ENCODE measurements at places on chromosomes 13 and 19. TPM values are rescaled to one million over a fixed set of nuclear protein-coding genes. Genes with fewer than 3 reads are reported as not detected.

DNA sequence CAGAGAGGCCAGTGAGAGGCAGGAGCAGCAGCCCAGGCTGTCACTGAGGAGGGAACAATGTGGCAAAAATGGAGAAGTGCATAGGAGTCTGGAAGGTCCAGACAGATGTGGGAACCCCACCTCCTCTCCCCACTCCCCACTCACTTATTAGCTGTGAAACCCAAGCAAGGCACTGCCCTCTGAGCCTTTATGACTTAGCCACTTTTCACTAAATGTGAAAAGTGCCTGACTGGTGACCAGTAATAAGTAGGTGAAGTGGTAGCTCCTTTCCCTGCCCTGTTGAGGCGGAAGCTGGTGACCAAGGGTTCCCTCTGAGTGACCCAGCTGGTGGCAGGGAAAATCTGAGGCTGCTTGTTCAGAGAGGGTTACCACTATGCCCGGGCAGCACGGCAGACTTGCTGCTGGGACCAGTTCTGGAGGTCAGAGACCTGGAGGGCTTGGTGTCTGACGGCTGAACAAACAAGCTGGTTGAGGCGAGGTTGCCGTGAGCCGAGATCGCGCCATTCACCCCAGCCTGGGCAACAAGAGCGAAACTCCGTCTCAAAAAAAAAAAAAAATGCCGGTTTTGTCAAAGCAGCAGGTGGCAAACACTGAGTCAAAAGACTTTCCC lies 80.0 kb downstream of the ZNF429 start:
- no peak for DNase-seq

Gene CEACAM1
- total RNA-seq = 8.3 TPM

DNA sequence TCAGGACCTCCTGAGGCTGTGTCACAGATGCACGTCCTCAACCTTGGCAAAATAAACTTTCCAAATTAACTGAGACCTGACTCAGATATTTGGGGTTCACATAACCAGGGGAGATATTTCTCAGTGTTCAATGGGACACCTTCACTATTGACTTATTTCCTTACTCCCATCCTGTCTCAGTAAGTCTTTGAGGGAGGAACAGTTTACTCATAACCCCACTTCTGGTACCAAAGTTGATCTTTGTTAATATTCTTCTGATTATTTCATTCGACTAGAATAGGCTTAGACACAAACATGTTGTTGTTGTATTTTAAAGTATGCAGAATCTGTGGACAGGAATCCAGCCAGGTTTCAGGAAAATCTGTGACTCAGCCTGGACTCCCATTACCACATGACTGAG lies 34.6 kb upstream of the CHST8 start:
- DNase-seq = no peak

- DNase-seq = no peak
Observed at GRCh38 chr19:48613024-48613851, 1.6 kb downstream of the FAM83E start.

Gene ZNF829
- total RNA-seq = 1.9 TPM

- DNase-seq = peak; percentile 72
Observed at GRCh38 chr19:14112809-14113385, 4.7 kb downstream of the PRKACA start.

GRCh38 chr13:40472427-40473220 lies 193.8 kb downstream of the FOXO1 start:
- no peak for DNase-seq

Gene POGLUT2
- total RNA-seq = 2.5 TPM

- DNase-seq = no peak
Observed at GRCh38 chr19:55652311-55653128, 2.3 kb upstream of the U2AF2 start.

Gene SMIM44
- not detected for total RNA-seq

- no peak for DNase-seq
Observed at GRCh38 chr13:96824140-96824539, 170.1 kb downstream of the OXGR1 start.

GRCh38 chr13:41048640-41049039 lies 12.7 kb upstream of the WBP4 start:
- no peak for DNase-seq

GRCh38 chr19:29380581-29380980 lies 145.2 kb upstream of the VSTM2B start:
- no peak for DNase-seq

DNA sequence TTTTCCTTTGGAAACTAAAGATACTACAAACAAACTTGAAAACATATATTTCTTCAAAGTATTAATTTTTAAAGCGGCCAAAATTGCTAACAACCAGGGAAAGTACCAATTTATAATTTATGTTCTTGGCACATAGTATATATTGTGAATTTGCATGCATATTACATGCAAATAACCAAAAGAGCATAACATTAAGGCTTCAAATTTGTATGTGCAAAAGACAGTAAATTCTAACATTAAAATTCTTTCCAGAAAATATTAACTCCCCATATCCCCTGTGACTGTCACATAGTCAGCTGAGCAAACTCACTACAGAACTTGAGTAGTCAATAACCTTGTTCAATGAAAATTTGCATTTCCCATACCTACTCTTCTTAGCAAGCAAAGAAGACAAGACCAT lies 133.4 kb downstream of the ENOX1 start:
- DNase-seq = no peak

- no peak for DNase-seq
Observed at GRCh38 chr19:36891768-36892357, 24.2 kb downstream of the ZNF829 start.

- DNase-seq = no peak
Observed at GRCh38 chr19:33171916-33172359, 22.2 kb upstream of the LRP3 start.

Gene ATP11A
- total RNA-seq = 89.7 TPM

DNA sequence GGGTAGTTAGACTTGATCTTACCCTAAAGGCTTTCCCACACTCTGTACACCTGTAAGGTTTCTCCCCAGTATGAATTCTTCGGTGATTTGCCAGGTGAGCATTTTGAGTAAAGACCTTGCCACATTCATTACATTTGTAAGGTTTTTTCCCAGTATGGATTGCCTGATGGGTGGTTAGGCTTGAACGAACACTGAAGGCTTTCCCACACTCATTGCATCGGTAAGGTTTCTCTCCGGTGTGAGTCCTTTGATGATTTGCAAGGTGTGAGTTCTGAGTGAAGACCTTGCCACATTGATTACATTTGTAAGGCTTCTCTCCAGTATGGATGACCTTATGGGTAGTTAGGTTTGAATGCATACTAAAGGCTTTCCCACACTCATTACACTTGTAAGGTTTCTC lies 23.7 kb downstream of the ERVV-2 start:
- DNase-seq = no peak

DNA sequence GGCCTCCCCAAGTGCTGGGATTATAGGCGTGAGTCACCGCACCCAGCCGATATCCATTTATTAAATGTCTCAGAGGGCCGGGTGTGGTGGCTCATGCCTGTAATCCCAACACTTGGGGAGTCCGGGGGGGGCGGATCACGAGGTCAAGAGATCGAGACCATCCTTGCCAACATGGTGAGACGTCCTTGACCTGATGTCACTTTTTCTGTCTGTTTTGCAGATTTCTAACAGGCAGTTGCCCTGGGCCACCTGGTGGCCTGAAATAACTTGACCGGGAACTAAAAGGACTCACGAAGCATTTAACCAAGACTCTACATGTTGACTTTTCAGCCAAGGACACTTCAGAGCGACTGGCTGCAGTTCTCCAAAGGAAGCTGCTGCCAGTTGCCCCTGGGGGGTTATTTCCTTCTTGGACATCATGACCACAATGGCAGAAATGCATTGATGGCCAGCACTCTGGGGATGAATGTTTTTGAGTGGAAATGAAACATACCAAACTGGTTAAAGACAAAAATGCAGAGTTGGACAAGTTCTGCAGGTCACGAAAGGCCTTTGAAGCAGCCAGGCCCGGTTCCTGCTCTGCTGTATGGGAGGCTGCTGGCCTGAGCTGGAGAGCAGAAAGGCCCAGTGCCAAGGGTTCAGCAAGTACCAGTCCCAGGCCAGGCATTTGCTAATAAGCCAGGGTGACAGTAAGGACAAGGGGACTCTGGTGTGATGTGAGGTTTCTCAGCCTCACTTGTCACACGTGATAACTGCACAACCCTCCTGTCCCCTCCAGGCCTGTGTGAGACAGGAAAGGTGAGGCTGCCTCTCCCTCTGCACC lies 8.3 kb downstream of the ZNF837 start:
- no peak for DNase-seq

GRCh38 chr19:16668176-16668575 lies 7.2 kb downstream of the TMEM38A start:
- DNase-seq = no peak

Gene FLT3LG
- 1.9 TPM for total RNA-seq

DNA sequence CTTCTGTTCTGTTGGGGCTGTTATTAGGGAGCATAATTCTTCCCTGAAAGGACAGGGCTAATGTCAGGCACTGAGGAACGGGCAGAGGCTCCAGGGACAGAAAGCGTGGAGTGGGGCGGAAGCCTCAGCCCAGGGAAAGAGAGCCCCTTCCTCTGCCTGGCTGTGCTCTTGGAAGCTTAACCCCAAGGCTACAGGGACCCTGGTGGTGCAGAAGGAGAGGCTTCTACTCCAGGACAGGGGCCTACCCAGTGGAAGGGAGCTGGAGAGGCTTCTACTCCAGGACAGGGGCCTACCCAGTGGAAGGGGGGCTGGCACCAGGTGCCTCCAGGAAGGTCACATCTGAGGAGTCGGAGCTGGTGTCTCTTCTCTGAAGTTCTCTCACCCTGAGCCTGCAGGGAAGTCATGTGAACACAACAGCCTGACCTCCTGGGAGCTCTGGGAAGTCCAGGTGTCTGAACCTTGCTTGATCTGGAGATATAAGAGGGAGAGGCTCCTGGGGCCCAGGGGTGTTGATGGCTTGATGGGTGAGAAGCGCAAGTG lies 159.5 kb upstream of the SOX1 start:
- DNase-seq = no peak

GRCh38 chr19:43809762-43810696 lies 7.8 kb upstream of the LYPD5 start:
- DNase-seq = no peak

DNA sequence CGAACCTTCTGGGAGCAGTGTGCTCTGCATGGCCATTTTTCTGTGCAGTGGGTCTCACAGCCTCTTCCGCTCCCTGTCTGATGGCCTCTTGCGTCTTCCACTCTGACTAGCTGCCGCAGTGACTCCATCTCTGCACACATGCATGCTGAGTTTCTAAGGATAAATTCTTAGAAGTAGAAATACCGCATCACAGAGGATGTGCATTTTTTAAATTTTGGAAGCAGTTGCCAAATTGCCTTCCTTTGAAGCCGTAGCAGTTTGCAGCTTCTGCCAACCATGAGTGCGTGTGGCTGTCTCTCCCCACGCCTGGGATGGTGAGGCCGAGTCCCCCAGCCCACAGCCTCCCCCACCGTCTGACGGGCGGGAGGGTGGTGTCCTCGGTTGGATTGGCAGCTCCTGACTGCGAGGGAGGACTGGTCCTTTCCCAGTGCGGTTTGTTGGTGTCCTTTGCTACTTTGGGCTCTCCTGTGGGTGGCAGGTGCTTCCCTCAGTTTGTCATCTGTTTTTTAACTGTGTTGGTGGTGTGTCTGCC lies 9.8 kb downstream of the FZR1 start:
- DNase-seq = no peak

DNA sequence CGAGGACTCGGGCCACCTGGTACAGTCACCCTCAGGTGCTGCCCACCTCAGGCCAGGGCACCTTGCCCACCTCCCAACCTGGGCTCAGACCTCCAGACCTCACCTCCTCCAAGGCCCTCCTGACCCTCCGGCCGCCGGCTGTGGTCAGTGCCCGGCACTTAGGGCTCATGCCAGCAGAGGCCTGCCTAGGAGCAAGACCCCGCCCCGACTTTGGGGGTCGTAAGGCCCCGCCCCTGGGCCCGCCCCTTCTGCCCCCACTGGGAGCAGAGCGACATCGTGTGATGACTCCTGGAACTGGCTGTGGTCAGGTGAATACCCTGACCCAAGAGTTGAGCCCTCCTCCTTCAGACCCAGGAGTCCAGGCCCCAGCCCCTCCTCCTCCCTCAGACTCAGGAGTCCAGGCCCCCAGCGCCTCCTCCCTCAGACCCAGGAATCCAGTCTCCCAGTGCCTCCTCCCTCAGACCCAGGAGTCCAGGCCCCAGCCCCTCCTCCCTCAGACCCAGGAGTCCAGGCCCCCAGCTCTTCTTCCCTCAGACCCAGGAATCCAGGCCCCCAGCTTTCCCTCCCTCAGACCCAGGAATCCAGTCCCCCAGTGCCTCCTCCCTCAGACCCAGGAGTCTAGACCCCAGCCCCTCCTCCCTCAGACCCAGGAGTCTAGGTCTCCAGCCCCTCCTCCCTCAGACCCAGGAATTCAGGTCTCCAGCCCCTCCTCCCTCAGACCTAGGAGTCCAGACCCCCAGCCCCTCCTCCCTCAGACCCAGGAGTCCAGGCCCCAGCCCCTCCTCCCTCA lies at the start of gene SBK2:
Gene SBK2 (minus strand): TSS at position 183 of the 790 bp plus-strand sequence. CDS start 839 bp downstream, outside the sequence.
- no peak for DNase-seq

Gene ZNF865
- total RNA-seq = 12.1 TPM

GRCh38 chr13:101611491-101612475 lies 159.3 kb downstream of the ITGBL1 start:
- no peak for DNase-seq

Gene CCDC70
- total RNA-seq = not detected

DNA sequence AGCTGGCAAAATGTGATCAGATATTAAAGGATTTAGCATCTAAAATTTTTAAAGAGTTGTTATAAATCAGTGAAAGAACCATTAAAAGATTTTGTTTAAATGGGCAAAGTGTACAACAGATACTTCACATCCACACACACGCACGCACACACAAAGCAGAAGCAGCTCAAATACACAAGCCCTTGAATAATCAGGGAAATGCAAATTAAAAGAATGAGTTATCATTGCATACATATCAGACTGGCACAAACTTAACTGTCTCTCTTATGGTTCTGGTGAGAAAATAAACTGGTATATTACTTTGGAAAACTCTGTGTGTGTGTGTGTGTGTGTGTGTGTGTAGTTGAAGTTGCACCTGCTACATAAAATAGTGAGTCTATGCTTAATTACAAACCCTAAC lies 59.3 kb downstream of the CRYL1 start:
- no peak for DNase-seq

GRCh38 chr13:79502859-79503468 lies 22.0 kb downstream of the NDFIP2 start:
- DNase-seq = no peak

Gene S1PR4
- 0.56 TPM for total RNA-seq

GRCh38 chr13:90238413-90238812 lies 1109.1 kb upstream of the MIR17HG start:
- no peak for DNase-seq

GRCh38 chr19:58366585-58367430 lies 4.3 kb upstream of the ZNF497 start:
- no peak for DNase-seq

Data from heart left ventricle (tissue), 16 donors.